ENCODE measurements at places on chromosomes 4 and X.

- DNase-seq: no peak
Observed at GRCh38 chr4:152128356-152128755, 367.5 kb upstream of the GATB start.

- no peak for DNase-seq
Observed at GRCh38 chr4:7612311-7612897, 177.7 kb upstream of the PSAPL1 start.

DNA sequence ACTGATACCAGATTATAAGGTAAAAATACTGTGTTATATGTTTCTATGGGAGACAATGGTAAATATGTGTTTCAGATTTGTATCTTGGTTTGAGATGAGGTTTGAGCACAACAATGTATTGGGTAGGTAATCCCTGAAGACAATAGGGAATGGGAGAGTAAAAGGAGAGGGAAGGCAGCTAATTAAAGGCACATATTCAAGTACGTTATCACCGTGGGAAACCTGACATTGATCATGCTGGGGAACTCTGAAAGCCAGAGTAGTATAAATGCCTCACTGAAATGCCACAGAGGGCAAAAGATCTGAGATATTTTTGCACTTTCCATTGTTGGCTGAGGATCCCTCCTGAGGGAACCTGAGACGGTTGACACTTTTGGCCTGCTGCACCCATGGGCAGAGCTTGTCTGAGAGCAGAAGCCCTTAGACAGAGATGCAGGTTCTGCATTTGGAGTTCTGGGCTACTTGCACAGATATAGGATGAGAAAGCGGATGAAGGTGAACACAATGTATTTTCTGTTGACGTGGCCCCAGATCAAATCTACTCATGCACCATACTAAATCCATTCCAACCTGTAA lies 506.7 kb downstream of the PCDH18 start:
- DNase-seq: no peak

DNA sequence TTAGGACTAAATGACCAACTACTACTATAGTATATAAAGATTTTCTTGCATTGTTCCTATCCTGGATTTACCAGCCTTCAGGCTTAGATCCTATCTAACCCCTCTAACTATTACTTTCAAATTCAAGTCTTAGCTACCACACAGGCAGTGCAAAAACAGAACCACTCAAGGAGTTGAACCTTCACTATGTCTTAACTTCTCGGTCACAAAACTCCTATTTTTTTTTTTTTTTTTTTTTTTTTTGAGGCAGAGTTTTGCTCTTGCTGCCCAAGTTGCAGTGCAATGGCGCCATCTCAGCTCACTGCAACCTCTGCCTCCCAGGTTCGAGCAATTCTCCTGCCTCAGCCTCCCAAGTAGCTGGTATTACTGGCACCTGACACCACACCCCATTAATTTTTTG lies 6.3 kb upstream of the FAM200B start:
- DNase-seq: no peak

GRCh38 chr4:62232814-62233213 lies 1032.7 kb downstream of the ADGRL3 start:
- DNase-seq: no peak

DNA sequence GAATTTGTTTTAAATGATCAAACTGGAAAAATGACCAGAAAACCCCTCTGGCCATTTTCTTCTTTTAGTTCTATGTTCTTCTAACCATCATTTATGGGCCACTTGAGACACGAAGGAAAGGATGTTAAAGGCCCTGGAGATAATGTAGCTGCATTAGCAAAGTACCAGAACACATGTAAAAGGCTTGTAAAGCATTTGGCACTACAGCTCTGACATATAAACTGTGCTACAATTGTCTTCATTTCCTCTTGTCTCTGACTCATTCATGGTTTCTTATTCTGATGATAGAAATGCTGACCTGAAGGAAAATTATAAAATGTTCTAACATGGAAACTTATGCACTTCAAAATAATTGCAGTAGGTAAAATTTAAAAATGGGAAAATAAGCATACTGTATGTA lies 388.7 kb downstream of the FAT4 start:
- no peak for DNase-seq

DNA sequence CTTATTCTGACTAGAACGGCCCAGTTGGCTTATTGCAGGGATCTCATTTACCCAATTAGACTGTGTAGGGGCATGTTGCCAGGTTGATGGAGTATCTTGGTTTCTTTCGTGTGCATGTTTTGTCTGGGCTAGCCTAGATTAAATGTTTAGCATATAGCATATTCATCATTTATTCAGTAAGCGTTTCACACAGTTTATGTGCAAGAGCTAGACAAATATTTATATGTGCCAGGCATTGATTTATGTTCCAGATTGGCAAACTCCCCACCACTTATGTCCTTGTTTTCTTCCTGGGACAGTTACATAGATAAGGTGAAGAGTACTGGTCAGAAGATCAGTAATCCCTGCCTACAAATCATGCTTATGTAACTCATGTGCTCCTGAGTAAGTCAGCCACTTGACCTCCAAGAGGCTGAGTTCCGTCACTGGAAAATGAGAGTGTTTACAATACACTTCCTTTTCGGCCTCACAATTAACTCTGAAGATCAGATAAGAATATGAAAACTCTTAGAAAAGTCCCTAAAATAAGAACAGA lies 57.2 kb downstream of the RUFY3 start:
- no peak for DNase-seq

DNA sequence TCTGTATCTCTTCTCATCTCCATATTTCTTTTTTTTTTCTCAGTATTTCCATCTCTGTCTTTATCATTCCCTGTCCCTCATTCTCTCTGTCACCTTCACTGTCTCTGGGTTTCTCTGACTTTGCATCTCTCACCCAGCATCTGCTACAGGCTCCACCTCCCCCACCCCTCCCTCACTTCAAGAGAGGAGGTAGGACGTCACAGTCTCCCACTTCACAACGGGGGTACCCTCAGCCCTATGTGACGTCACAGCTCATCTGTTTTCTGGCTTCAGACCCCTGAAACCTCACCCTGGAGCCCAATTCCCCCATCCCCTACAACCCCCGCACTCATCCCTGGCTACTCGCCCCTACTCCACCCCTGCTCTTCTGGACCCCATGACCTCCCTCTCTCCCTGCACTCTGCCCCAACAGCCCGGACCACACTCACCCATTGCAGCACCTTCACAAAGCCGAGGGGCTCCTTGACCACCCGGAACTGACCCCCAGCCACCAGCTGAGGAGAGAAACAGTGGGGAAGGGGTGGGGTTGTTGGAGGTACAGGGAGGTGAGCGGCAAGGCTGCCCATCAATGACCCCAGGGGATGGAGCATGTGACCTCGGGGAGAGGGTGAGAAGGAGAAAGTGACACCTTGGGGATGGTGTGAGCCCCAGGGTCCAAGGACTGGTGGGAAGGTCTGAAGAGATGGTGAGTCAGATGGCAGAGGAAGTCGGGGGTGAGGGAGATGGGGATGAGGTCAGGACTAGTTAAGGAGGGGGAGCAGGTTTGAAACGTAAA lies 1.3 kb downstream of the SYP start:
- DNase-seq: no peak

GRCh38 chrX:39950018-39950688 lies 147.6 kb downstream of the BCOR start:
- no peak for DNase-seq

DNA sequence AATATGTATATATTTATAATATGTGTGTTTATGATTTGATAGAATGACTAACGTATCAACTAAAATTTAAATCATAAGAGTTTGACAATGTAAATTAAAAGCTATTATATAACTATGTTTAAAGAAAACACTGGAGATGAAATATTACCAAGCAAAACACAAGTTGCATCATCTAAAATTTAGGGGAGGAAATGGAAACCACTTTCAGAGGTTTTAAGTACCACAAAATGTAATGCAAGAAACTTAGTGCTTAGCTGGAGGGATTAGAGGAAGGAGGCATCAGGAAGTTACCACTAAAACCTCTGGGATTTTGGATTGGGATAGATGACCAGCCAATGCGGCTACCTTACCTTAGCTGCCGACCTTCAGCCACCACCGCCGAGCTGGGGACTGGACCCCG lies 1192.1 kb upstream of the PRKX start:
- DNase-seq: no peak

GRCh38 chrX:40106676-40107290 lies 9.0 kb upstream of the BCOR start:
- no peak for DNase-seq

DNA sequence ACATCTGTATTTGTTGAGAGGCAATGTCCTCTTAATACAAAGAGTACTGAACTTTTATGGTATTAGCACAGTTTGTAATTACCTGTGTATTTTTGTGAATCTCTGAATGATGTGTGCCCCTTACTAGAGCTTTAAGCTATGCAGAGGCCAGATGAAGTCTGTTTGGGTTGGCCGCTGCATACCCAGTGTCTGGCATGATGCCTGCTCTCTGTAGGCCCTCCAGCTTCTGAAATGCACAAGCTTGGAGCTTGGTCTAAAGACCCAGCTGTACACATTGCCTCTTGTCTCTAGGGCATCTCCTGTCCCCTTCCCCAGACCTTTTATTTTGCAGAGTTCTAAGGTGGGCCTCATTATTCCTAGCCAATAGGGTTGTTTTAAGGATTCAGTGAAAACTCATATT lies 68.6 kb downstream of the CDS1 start:
- DNase-seq: no peak

DNA sequence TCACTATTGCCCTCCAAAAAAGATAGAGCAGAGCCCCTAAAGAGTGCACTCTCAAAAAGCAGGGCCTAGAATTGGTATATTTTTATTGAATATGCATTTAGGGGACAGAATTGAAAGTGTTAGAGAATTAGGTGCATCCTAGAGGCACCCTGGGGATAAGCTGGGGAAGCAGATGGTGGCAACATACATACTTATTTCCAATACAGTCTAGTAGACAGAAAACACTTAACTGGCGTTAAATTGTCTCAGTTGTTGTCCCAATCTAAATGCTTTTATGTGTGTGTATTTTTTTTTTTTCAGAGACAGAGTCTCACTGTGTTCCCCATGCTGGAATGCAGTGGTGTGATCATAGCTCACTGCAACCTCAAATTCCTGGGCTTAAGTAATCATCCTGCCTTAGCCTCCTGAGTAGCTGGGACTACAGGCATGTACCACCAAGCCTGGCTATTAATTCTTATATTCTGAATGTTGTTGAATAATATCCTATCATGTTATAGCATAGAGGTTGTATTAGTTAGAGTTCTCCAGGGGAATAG lies 481.8 kb downstream of the GRXCR1 start:
- no peak for DNase-seq

DNA sequence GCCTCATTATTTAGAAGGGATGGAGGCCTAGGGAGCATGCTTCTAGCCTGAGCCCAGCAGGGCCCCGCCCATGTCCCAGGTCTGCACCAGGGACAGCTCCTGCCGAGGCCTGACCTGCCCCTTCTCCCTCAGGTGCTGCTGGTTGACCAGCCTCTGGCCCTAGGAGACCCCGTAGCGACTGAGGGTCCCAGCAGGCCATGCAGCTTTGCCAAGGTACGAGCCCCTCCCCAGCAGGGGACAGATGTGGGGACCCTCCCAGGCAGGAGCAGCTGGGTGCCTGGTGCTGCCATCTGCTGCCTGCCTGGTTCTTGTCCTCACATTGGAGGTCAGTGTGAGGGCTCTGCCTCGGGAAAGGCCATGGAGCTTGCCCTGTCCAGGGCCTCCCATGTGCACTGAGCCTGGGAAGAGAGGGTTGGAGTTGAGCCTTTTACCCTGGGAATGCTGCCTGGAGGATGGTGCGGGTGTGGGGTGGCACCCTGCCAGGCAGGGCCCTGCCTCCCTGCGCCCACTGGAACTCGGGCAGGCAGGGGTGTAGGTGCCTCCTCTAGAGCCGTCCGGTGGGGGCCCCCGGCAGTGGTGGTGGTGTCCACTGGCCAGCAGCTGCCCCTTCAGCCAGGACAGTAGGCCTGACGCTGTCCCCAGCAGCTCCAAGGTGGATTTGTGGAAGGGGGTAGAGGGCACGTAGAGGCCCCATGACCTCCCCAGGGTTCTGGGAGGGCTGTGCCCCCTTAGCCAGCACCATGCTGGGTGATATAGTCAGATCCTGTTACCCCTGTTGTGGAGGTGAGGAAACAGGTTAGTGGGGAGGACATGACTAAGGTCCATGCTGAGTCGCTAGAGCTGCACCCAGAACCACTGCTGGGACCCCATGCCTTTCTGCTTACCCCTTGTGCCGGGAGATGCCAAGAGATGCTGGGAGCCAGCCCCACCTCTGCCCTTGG lies 2.2 kb upstream of the MSANTD1 start:
- DNase-seq: no peak

DNA sequence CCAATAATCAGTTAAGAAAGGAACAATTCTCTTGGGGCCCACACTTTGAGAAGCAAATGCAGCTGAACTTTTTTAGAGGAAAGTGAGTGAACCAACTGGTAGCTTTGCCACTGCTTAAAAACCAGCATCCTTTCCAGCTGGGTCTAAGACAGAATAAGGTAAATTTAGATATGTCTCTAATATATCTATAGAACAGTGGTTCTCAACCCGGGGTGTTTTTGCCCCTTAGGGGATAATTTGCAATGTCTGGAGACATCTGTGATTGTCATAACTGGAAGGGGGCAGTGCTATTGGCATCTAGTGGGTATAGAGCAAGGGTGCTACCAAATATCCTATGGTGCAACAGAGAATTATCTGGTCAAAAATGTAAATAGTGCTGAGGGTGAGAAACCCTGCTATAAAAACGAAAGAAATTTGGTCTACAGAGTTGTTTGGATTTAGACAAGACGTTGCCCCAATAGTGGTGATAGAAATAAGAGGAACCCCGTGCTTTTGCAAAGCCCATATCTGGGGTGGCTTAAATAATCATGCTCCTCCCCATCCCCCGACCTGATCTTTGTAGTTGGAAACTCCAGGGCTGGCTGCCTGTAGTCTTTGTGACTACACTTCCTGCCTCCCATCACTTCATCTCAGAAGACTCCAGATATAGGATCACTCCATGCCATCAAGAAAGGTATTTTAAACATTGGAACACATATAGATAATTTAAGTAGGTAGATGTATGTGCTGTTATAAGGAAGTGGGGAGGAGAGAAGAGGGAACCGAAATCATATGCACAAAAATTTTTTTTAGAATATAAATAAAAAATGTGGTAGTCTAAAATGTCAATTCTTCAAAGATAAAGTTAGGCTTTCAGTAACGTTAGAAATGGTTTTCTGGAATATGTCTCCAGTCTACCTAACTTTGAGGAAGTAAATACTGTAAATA lies at the start of gene TLR7:
TLR7 (plus strand) TSS at position 622 of the 927 bp plus-strand sequence. CDS start 507 bp downstream, outside the sequence.
- no peak for DNase-seq

DNA sequence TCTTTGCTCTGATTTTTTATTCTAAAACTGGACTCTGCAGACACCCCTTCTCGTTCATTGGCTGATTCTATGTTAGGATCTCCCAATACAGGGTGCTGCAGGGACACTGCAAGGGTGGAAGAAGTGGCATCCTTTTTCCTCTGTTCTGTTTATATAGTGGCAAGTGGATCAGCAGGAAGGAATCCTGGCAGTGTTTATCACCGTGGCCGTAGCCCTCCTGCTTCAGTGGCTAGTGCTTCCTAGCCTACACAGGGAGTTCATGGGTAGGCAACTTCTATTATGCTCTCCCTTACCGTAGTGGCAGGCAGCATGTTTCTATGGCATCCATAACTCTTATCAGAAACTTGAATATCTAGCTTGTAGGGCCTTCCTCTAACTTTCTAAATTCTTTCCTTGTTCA lies 6.4 kb upstream of the AP1AR start:
- DNase-seq: no peak

Measured in stimulated activated CD8-positive, alpha-beta memory T cell treated with anti-CD3 and anti-CD28 coated beads, Interleukin-12 subunit alpha, Interleukin-12 subunit beta, amount 100 ng/mL, for 1 hour (primary cell).